ENCODE measurements at places on chromosomes 3 and 15.

- DNase-seq, result no peak
These were observed 54.0 kb downstream of the FAM43A start for GRCh38 chr3:194739498-194740284.

GRCh38 chr3:29582273-29582672 lies 301.4 kb downstream of the RBMS3 start:
- DNase-seq, result no peak

- no peak for DNase-seq
These were observed 42.1 kb upstream of the FOXP1 start for GRCh38 chr3:71625676-71626075.

DNA sequence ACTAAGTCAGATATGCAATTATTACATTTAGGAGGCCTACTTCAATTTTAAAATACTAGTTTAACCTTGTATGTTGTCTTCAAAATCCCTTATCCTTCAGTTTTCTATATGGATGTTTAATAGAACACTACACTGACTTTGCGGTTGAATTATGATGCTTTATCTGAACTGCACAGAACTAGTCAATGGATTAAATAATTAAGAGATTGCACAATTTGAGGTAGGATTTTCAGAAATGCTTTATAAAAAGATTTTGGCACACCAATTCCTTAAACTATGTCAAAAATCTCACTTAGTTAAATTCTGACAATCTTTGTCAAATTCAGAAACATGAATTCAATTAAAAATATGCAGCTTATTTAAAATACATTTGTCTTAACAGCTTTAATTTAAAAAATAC lies 28.1 kb downstream of the ATOSA start:
- no peak for DNase-seq

- DNase-seq, result no peak
These were observed 202.8 kb upstream of the BCL6 start for GRCh38 chr3:187947927-187948682.

Data from CD4-positive, alpha-beta memory T cell (primary cell).